ENCODE measurements at places on chromosomes 5 and 9.

DNA sequence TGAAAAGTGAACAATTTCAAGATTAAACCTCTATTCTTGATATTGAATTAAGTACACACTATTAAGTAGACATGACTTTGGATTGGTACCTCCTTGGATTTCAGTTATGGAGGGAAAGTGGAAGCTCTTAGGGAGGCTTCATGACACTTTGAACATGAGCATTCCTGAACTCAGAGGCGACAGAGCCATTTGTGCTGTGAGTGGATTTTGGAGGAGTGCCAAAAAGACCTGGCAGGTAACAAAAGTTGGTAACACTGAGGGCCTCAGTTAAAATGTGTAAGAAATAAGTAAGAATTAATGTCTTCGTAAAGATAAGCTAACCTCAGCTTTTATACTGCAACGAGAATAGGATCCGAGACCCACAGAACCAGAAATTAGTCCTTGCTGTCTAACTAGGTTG, 356.7 kb downstream of the ARRDC3 start:
- no peak for ATAC-seq

GRCh38 chr9:109482391-109482916, 15.7 kb downstream of the PTPN3 start:
- no peak for ATAC-seq

GRCh38 chr5:60594715-60595477, 105.1 kb downstream of the DEPDC1B start:
- ATAC-seq = no peak

DNA sequence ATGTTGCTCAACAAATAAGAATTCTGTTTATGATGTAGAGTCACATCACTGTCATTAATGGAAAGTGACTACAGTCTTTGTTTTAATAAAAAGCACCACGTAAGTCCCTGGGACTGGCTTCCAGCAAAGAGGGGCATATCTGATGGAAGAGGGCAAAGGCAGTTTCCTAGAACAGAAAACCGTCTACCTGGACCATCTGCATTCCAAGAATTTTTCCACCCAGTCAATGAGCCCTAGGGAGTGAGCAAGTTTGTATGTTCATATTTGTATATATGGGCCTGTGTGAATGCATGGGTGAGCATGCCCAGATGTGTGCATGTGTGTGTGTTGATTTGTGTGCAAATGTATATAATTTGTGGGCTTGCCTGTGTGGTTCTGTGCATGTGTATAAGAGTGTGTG, 156.8 kb upstream of the SEMA6A start:
- ATAC-seq = no peak

Measured in activated CD4-positive, CD25-positive, alpha-beta regulatory T cell treated with anti-CD3 and anti-CD28 coated beads, Interleukin-2, amount 50 U/mL, for 24 hours (primary cell).